ENCODE measurements at places on chromosomes 3 and 15. TPM values are rescaled to one million over a fixed set of nuclear protein-coding genes. Genes with fewer than 3 reads are reported as not detected.

Gene SPTSSB
- 5.7 TPM for polyA plus RNA-seq

Gene ITGA11
- 3.9 TPM for polyA plus RNA-seq

Gene CHDH
- polyA plus RNA-seq, result 6.7 TPM

Gene AADAC
- not detected for polyA plus RNA-seq

DNA sequence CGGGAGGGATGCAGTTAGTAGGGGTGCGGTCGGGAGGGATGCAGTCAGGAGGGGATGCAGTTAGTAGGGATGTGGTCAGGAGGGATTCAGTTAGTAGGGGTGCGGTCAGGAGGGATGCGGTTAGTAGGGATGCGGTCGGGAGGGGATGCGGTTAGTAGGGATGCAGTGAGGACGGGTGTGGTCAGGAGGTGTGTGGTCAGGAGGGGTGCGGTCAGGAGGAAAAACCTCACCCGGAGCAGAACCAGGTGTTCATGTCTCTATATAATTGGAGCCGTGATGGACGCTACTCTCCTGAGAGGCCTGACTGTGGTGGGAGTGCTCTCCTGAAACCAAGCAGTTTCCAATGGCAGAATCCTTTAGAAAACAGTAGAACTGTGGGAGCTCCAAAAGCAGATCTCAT lies 95.8 kb downstream of the BDH1 start:
- no peak for DNase-seq

- no peak for DNase-seq
These were observed 10.4 kb upstream of the MME start for GRCh38 chr3:155069729-155070128.

- no peak for DNase-seq
These were observed 202.7 kb downstream of the CGGBP1 start for GRCh38 chr3:87856126-87856525.

- no peak for DNase-seq
These were observed 469.1 kb downstream of the SOX2 start for GRCh38 chr3:182180654-182181385.

DNA sequence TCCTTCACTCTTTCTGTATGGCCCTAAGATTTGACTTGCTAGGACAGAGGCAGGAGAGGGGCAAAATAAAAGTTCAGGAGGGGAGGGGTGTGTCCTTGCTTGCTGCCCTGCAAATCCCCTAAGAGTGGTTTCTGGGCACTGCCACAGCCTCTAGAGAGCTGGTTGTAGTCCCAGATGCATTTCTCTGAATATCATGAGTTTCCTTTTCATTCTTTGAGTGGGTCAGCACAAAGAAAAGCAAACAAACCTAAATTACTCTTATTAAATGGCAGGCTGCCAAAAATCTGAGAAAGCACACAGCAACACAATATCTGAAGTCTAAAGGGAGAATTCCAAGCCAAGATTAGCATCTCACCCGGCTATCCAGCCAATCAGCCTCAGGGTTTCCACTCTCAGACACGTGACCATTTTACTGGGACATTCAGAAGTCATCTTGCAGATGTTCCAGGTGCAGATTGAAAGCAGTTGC lies 919.3 kb downstream of the TUSC7 start:
- no peak for DNase-seq

Measured in right renal cortex interstitium (tissue), 3 donors.